ENCODE measurements at places on chromosomes 4 and X. TPM values are rescaled to one million over a fixed set of nuclear protein-coding genes. Genes with fewer than 3 reads are reported as not detected.

DNA sequence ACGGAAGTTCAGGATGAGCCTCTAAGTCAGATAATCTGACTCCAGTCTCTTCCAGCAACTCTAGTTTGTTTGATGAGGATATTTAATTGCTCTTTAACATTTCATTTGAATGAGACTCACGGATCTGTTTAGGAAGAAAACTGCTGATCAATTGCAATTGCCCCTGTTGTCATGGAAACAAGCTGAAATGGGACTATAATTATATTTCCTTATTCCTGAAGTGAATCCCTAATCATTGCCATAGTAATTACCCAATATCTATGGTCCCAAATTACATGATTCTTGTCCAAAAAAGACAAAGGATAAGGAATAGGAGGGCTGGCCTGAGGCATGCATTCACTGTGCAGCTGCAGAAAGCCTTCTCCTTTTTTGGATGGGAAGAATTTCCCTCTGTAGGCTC lies 105.3 kb downstream of the AASDH start:
- DNase-seq = no peak

DNA sequence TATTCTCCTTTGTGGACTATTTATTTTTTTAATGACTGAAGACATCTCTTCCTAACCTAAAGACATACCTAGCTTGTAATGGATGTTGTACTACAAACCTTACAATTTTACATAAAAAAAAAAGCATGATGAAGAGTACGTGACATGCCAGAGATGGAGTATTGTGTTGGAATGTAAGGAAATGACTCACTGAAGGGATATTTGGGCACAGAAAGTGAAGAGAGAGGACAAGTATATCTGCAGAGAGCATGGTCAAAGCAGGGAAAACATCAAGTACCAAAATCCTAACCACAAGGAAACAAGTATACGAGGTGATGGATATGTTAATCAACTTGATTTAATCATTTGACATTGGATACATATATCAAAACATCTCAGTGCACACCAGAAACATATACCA lies 1051.4 kb upstream of the PRKX start:
- peak; percentile 61 for DNase-seq

DNA sequence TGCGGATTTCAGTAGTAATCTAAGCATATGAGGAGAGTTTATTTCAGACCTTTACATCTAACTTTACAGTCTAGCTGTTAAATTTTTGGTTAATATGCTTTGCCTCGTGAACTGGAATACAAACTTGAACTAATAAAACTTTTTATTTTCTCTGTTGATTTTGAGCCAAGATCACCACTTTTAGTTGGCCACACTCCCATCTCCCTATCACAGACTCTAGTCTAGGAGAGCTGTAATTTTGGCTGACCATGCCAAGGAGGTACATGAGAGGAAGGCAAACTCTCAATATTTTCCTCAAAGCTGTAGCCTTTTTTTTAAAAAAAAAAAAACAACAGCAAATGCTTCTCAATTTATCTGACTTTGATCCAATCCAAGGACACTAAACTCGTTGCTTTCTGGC lies 597.5 kb upstream of the PCDH7 start:
- no peak for DNase-seq

CXCR3 gene
- total RNA-seq = not detected

DNA sequence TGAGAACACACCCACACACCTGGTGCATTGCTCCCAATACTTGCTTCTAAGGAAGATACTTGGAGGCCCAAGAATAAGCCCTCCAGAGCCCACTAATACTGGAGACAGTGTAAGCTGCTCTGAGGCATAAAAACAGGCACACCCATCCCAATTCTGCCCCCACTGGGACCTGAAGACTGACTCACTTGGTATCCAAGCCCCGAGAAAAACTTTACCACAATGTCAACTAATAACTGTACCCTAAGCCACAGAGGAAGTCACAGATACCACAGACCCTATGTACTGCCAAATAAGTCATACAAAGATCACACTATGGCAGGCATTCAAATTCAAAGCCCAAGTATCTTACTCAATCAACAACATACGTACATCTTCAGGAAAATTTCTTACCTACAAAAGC lies 398.2 kb upstream of the SPANXN1 start:
- DNase-seq = no peak
